ENCODE measurements at places on chromosomes 4 and X.

DNA sequence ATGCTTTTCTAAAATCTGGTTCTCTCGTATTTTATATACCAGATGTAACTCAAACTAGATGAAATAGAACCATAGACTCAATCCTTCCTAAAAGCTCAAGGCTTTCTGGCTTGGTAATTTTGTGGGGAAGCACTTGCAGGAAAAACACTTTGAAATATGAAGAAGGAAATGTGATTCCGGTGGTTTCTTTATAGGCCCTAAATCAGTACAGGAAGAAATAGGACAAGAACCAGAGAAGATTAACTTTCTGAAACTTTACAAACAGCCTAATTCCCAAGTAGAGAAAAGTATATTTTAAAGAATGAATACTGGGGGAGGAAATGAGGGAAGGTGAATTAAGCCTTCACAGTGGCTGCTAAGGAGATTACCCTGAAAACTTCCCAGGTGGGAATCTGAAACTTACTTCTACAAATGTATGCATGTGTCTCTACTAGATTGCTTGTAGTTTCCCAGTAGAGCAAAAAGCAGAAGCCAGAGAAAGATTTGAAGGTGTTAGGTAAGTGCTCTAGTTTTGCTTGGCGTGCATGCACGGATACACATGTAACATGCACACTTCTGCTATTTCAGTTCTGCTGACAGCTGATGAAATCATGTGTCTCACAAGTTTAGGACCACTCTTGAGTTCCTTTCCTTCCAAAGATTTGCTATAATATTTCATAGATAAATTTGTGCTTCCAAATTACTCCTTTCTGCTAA is 92.1 kb downstream of the AFF1 start:
- no peak for DNase-seq

DNA sequence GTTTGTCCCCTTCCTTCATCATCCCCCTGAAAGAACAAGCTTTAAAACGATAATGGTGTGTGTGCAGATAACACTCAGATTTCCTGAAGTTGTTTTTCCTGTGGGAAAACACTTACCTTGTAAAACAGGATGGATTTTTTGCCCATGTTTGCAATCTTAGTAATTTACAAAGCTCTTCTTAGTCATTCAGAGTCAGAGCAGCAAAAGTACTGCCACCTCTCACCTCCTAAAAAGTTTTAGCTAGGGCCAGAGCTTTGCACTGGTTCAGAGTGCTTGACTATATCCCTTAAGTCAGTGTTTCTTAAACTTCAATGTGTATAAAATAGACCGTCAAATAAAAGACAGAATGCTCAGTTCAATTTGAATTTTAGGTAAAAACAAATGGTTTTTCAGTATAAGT is 62.3 kb downstream of the NKX6-1 start:
- no peak for DNase-seq

GRCh38 chr4:81652069-81652478 is 180.4 kb upstream of the RASGEF1B start:
- DNase-seq = no peak

DNA sequence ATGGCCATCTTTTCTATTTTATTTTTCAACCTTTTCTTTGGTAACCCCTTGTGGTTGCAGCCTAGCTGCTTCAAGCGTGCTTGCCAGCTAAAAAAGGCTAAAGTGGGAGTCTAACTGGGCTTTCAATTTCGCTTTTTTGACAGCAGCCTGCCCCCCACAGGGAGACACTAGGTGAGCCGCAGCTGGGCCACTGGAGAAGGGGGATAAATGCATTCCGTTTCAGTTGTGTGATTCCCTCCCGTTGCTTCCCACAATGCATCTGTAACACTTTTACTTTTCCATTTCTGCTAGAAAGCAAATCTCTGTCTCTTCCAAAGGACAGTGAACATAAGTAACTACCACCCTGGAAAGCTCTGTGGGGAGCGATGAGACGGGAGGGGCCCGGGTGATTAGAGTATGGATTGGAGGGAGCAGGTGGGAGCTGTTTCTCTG is 86.3 kb upstream of the RAPGEF2 start:
- DNase-seq = no peak

DNA sequence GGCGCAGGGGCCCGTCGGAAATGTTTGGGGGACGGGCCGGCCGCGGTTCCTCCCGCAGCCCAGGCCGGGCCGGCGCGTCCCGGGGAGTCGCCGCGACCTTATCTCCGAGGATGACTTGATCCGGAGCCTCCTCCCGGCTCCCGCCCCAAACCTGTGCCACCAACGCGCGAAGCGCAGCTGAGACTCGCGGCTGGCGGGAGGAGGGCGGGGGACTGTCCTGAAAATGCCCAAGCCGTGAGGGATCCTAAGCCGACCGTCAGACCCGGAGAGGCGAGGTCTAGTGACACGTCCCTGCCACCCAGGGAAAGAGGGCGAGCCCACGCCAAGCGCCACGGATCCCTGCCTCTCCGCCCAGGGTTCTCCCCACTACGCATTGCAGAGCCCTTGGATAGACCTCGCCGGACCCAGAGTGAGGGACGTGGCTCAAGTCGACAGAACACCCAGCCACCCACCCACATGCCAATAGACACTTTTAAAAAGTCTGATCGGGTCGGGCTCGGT is 26.9 kb downstream of the UTP14A start:
- DNase-seq = no peak

GRCh38 chrX:118560489-118560888 is 64.9 kb downstream of the DOCK11 start:
- no peak for DNase-seq

DNA sequence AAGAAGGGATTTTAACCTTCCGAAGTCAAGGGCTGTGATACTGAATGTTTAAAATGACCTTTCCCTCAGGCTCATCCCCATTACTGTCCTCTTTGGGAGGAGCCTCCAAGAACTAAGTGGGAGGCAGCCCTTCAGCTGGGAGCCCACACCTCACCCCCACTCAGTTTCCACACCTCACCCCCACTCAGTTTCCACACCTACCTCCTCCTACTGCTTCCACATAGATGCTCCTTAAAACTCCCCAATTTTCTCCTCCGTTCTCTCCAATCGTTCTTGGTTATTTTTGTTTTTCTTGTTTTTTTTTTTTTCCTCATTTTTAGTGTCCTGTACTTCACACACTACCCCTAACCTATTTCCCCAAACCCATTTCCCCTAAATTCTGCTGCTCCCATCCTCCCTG is 31.6 kb upstream of the ANXA3 start:
- DNase-seq = no peak

- no peak for DNase-seq
Measured at GRCh38 chr4:112402098-112402497, 104.9 kb downstream of the ALPK1 start.

DNA sequence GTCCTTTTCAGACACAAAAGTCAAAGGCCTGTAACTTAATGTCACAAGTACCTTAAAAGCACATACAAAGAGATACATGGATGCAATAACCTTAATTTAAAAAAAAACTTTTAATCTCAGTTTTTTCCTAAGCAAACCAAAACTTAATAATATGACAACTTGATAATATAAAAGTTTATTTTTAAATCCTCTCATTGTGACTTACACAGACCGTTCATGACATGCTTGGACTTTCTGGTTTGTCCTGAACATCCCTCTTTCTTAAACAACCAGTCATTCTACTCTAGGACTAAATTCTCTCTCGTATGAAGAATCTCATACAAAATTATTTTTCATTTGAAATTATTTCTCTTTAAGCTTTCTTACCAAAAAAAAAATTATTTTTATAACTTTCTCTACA is 43.1 kb upstream of the CYP2U1 start:
- DNase-seq = no peak

DNA sequence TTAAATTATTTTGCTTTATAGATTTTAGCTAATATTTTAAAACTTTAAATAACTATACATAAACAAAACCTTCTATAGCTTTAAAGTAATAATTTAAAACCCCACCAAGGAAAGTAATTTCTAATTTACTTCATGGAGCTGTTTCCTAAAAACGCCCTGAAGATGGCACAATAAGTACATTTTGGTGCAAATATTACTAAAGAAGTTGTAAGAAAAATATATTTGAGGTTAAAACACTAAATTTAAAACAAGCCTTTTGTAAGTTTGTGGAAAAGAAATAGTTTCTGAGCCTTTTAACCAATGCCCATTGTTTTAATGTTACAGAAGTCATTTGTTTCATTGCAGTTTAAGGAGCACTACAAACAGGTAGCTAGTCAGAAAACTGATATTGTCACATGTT is 137.4 kb upstream of the AGA start:
- DNase-seq = no peak

DNA sequence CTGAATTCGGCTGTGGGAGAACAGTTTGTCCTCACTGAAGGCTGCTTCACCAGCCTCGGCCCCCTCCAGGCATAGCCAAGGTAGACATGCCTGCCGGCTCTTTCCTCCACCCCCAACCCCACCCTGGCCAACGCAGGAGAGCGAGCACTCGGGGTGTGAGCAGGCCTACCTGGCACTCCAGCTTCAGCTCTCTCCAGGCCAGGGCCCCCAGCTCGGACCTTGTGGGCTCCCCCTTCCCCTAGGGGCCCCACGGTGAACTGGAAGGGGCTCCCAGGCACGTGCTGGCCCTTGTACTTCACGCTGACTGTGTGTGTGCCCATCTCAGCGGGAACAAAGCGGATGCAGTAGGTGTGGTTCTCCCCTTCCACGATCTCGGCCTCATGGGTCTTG is 22.4 kb downstream of the FLNA start:
- DNase-seq = no peak

DNA sequence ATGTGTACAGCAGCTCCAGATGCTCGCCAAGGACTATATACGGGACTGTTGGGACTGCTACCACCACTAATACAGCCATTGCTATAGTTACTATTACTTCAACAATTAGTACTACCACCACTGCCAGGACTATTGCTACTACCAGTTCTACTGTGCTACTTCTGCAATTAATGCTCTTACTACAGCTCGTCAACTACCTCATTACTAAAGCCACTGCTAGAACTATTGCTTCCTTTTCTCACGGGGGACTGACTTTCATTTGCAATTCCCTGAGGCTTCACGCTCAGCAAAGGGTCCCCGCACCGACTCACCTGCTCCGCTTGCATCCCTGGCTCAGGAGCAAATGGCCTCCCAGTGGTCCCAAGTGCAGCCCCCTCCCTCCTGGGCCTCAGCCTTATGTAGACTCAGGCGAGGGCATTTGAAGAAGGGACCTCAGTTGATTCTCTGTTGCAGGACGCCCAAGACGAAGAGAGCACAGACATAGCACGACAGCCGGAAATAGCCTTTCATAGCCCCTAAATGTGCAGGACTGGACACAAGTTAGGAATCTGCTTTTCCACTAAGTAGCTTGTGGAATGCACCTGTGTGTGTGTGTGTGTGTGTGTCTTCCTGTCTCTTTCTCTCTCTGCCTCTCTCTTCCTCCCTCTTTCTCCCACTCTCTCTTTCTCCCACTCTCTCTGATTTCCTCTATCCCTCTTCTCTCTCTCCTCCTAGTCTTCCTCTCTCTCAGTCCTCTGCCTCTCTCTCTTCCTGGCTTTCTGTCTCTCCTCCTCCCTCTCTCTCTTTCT is 294.8 kb downstream of the ASMT start:
- no peak for DNase-seq

- DNase-seq = no peak
Measured at GRCh38 chr4:95980877-95981360, 141.0 kb downstream of the PDHA2 start.

- DNase-seq = no peak
Measured at GRCh38 chr4:149534779-149535178, 280.9 kb downstream of the IQCM start.

- peak; percentile 31 for DNase-seq
Measured at GRCh38 chrX:70030301-70030767, 19.4 kb downstream of the AWAT2 start.

DNA sequence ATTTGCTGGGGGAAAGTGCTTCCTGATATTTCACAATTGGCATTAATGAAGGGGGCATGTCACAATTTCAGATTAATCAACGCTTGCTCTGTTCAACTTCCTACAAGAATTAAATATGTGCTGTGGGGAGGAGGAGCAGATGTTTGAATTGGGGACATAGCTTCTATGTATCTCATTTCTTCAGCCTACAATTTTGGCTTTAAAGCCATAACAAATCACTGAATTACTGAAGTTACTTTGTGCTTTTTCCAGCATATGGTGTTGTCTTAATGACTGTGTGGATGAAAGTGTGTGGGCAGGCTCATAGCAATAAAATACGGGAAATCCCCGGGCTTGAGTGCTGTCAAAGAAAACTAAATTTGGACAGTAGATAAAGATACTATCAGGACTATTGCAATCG is 813 bp downstream of the TLR7 start:
- no peak for DNase-seq

- no peak for DNase-seq
Measured at GRCh38 chr4:95439071-95439470, 109.7 kb downstream of the UNC5C start.

DNA sequence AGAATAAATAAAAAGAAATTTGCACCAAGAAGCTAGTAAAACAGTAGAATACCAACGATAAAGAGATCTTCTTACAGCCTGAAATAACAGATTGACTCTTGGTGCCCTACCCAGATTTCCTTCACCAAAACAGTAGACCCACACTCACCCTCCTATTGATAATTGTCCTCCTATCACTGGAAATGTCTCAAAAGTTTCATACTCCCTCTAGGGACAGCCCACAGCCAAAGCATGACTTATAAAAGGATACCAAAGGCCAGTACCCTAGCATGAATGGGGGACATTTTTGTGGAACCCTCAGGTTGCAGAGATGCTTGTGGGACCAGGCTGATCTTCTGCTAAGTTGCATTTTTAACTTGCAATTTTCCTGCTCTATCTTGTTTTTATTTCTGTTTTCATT is 104.1 kb downstream of the INPP4B start:
- no peak for DNase-seq

DNA sequence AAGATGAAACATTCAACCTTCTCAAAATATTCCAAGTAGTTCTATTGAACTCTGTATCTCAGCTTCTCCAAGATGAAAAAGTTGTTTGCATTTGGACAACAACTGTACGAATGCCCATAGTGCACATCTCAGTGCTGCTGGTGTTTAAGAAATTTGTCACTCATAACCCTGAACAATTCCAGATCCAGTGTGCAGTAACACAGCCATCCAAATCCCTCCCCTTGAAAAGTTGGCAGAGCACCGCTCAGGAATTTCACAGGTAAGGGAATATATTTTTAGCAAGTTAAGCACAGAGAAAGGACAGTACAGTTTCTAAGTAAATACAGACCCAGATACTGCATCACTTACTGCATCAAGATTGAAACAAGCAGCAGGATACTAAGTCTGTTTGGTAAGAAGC is 104.7 kb downstream of the CNOT6L start:
- no peak for DNase-seq

- DNase-seq = no peak
Measured at GRCh38 chrX:14963447-14964236, 90.4 kb downstream of the MOSPD2 start.
